AG09319 (cell line): ENCODE measurements at places on chromosomes 12 and 14.

- DNase-seq: peak; percentile 4
Measured at GRCh38 chr12:39272871-39273655, 169.9 kb downstream of the KIF21A start.

DNA sequence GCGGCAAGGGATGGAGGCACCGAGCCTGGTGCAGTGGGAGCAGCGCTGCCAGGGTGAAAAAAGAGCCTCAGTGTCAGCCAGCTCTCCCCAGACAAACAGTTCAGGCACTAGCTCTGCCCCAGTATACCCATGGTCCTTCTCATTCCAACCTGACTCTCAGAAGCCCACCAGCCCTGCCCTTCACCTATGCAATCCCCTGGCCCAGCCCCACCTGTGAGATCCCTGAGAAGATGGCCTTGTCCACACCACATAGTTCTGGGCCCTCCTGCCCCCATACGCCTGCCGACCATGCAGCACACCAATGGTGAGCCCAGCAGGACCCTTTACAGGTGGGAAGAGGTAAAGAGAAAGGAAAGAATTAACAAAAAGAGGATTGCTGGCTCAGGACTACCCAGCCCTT, 6.5 kb downstream of the KMT2D start:
- no peak for DNase-seq

GRCh38 chr12:93109551-93110203, 180.6 kb upstream of the EEA1 start:
- DNase-seq: no peak

DNA sequence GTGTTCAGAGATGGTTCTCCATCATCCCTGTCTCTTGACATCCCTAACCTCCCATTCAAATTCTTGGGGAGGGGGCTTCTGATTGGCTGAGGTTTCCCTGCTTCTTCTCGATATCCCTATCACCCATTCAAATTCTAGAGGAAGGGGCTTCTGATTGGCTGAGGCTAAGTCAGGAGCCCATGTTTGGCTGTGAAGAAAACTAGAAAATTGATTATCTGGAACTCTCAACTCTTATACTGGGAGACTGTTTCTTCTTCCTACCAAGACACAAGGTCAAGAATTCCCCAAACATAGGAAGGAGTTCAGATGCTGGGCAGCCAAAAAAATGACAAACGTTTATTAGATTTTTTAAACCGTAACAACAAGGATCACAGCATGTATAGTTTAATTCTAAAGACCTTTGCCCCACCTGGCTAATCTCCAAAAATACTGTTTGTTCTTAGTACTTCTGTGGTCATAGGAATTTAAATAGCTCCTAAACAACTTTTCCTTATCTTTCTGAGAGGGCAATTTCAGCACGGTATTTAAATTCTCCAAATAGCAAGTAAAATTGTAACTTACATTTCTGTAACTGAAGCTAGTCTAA, 26.4 kb downstream of the SPIC start:
- DNase-seq: no peak

GRCh38 chr12:105348561-105348960, 18.1 kb downstream of the C12orf75 start:
- DNase-seq: no peak

DNA sequence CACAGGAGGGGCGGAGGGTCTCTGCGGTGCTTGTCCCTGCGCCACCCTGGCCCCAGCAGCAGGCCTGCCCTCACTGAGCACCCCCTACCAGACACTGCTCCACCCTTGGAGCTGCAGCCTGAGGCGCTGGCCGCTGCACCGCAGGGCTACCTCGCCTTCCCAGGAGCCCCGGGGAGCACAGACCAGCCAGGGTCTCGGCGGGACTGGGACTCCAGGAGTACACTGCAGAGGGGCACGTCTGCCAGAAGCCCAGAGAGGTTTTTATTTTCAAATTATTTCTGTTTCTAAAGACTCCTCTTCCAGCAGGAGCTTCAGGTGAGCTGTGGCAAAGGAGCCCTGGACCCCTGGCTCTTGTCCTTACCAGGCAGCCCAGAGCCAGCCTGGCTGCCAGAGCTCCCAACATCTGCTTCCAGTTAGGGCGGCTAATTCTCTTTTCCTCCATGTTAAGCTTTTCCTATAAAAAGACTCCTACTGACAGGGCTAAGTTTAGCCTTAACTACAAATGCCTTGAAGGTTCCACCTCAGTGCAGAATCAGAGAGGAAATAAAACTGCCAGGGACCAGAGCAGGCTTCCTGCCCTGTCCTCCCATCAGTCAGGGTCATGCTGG, 26.4 kb downstream of the DEGS2 start:
- peak; percentile 18 for DNase-seq

- DNase-seq: no peak
Measured at GRCh38 chr14:67555518-67556090, 22.5 kb downstream of the PLEKHH1 start.

GRCh38 chr12:121096199-121096798, 36.4 kb upstream of the P2RX7 start:
- no peak for DNase-seq

- no peak for DNase-seq
Measured at GRCh38 chr12:30164382-30165318, 380.9 kb upstream of the TMTC1 start.
